Spinal cord (tissue), 10 donors: ENCODE measurements at places on chromosomes 12 and 14.

DNA sequence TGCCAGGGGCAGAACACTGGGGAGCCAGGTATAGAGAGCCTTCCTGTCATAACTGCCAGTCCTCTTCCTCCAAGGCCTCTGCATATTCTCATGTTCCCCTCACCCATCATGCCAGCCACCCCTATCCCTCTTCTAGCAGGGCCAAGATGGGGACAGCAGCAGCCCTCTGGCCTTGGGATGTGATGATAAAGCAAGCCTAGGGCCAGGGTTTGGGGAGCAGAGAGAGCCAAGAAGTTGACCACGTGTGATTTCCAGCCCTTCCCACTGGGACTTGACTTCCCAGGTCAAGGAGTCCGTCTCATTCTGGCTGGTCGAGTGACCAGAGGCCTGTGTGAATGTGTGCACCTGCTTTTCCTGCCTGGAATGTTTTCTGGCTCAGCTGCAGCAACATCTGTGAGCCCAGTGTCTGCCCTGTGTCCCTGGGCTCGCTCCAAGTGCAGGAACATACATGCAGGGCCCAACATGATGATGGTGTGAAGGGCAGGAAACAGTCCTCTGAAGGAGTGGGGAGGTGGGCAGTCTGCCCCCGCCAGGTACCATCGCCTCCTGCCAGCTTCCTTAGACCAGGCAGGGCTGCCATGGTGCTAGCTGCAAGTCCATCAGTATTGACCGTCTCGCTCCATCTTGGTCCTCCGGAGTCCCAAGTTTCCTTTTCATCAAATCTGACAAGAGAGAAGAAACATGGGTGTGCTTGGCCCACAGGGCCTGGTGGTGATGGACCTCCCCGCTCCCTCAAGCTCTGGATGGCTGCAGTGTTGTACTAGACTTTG, 21.0 kb downstream of the VASH1 start:
- no peak for DNase-seq
- H3K27ac ChIP-seq = no peak overlapping the region

DNA sequence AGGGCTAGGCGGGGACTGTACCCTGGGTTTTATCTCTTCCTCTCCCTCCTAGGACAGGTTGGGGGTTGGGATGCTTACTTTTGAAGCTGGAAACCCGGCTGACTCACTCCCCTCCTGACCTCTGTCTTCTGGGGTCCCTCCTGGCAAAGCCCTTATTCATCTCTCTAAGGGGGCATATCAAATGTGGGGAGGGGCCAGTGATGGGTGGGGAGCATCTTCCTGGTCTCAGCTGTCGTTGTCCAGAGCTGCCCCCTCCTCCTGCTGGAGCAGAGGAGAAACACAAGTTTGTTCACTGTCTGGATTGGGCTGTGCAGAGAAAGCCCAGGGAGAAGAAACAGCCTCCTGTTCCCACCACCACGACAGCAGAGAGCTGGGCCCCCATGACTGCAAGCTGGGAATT, 85.8 kb downstream of the TNFAIP2 start:
- H3K27me3 ChIP-seq = peaks cover 26% of the 10 kb centered on the region
- H3K27ac ChIP-seq = no peak overlapping the region
- DNase-seq = no peak
- H3K36me3 ChIP-seq = no peaks in the 10 kb centered on the region
- H3K4me3 ChIP-seq = no peak overlapping the region

DNA sequence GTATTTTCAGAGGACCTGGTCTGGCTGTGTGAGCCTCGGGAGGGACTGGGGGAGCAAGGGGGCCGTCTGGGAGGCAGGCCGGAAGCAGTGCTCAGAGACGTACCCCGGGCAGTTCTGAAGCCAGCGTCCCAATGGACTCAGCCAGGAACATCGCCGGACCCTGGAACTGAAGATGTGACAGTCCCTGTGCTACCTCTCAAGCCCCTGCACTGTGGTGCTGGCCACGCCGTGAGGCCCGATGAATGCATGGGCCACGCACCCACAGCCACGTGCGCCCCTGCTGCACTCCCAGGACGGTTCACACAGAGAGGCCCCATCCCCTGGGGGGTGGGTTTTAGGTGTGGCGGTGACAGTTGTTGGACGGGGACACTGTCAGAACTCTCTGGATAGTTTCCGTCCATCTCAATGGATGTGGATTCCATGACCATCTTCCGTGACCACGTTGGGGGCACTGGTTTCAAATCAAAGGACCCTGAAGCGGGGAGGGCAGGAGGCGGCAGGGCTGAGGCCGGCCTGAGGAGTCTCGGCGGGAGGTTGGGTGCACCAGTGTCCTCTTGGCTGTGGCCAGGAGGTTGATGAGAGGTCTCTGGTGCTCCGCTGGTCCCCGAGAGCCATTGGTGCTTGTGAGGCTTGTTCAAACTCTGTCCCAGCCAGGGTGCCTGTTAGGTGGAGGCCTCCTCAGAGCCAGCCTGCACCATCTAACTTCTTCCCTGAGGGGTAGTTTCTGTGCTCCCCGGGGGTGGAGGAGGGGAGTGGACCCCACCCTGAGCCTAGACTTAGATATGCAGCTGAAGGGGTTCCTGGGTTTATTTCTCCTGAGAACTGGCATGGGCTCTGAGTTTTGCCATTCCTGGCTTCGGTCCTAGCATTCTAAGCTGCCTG, 36.3 kb upstream of the TSPAN9 start:
- DNase-seq = no peak
- no peaks in the 10 kb centered on the region for H3K36me3 ChIP-seq
- no peaks in the 10 kb centered on the region for H3K27me3 ChIP-seq
- no peak overlapping the region for H3K27ac ChIP-seq
- peaks cover 28% of the 10 kb centered on the region for H3K4me1 ChIP-seq
- no peak overlapping the region for H3K4me3 ChIP-seq

- H3K27me3 ChIP-seq = no peaks in the 10 kb centered on the region
- H3K36me3 ChIP-seq = peaks cover 25% of the 10 kb centered on the region
- peak overlapping the region; percentile 99 for H3K27ac ChIP-seq
- no peak for DNase-seq
Observed at GRCh38 chr12:56725723-56726102, 614 bp upstream of the NACA start.

DNA sequence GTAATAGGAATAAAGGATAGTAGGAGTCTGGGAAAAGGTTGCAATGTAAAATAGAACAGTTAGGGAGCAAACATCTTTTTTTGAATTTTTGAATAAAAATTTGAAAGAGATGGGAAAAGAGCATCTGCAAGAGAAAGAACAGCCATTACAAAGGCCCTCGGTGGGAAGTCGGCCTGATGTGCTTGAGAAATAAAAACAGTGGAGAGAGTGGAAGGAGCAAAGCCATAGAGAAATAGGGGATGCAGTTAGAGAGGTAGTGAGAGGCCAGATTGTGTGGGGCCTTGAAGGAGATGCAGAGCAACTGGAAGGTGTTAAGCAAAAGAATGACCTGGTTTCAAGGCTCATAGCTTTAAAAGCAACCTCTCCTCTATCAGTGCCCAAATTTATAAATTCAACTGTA, 409.8 kb downstream of the RERGL start:
- no peaks in the 10 kb centered on the region for H3K36me3 ChIP-seq
- no peak for DNase-seq
- no peak overlapping the region for H3K4me3 ChIP-seq
- no peaks in the 10 kb centered on the region for H3K4me1 ChIP-seq
- no peak overlapping the region for H3K27ac ChIP-seq

DNA sequence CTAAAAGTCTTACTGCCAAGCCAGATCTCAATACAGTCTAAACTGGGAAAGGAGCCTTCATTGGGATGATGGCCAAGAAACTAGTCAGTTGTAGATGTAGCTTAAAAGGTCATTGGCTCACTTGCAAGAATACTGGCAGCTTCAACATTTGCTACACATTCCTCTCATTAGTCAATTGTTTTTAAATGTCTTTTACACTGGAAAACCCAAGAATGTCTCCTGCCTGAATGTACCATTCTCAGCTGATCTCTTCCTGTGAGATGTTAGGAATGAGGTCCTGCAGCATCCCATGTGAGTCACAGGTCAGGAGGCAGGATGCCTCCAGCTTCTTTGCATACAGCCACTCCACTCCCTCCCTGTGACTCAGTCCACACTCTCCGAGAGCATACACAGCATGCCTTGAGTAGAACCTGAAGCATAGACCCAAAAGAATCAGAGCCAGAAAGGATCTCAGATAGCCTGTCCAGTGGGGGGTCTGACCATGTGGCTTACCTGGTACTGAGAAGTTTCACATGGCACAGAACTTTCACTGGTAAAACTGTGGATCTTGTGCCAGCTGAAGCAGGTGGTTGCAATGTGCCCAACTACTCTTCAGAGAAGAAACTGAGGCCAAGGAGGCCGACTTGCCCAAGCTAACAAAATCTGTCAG, 56.0 kb upstream of the HECTD1 start:
- H3K4me1 ChIP-seq = peaks cover 10% of the 10 kb centered on the region
- peak; percentile 54 for DNase-seq
- H3K36me3 ChIP-seq = no peaks in the 10 kb centered on the region
- no peak overlapping the region for H3K4me3 ChIP-seq
- H3K27ac ChIP-seq = peak overlapping the region; percentile 29
- H3K27me3 ChIP-seq = no peaks in the 10 kb centered on the region

DNA sequence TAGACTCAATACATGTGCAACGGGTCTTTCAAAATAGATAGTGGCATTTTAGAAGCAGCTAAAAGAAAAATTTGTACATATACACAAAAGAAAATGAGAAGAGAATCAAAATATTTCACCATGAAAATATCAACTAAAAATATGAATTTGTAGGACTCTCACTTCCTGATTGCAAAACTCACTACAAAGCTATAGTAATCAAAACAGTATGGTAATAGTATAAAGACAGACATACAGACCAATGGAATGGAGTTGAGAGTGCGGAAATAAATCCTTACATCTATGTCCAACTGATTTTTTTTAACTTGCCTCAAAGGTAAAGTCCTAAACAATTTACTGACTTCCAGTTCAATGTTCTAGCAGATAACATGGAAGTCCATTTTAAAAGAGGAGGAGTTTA, 13.1 kb downstream of the C2CD5 start:
- DNase-seq = no peak
- peaks cover 24% of the 10 kb centered on the region for H3K36me3 ChIP-seq
- no peak overlapping the region for H3K27ac ChIP-seq
- no peaks in the 10 kb centered on the region for H3K27me3 ChIP-seq
- H3K4me1 ChIP-seq = no peaks in the 10 kb centered on the region

DNA sequence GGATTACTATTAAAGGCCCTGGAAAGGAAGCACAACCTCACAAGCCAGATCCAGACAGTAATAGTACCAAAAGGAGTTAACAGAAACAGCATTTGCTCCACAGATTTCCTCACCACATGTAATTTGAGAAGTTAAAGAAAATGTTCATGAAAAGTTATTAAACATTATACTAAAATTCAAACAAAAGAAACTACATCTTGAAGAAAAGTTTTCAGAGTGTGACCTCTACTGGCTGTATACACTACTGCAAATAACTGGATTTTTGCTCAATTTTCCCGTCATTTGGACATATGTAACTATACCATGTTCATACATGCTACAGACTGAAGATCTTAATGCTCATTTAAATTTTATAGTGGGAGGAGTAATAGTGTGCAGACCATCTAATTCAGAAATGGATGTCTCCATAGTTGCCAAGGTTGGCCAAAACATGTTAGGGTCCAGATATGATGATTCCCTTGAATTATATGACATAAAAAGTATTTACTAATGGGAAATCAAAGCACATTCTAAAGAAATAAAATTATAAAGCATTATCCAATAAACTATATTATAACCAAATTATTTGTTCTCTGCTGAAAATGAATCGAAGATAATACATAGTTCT, 5.6 kb downstream of the KRR1 start:
- no peaks in the 10 kb centered on the region for H3K4me1 ChIP-seq
- H3K36me3 ChIP-seq = no peaks in the 10 kb centered on the region
- no peak overlapping the region for H3K4me3 ChIP-seq

- H3K36me3 ChIP-seq = peaks cover 55% of the 10 kb centered on the region
- H3K27me3 ChIP-seq = no peaks in the 10 kb centered on the region
- peaks cover 48% of the 10 kb centered on the region for H3K4me1 ChIP-seq
- H3K27ac ChIP-seq = no peak overlapping the region
- H3K4me3 ChIP-seq = no peak overlapping the region
Observed at GRCh38 chr12:52045794-52046199, 5.4 kb upstream of the NR4A1 start.

DNA sequence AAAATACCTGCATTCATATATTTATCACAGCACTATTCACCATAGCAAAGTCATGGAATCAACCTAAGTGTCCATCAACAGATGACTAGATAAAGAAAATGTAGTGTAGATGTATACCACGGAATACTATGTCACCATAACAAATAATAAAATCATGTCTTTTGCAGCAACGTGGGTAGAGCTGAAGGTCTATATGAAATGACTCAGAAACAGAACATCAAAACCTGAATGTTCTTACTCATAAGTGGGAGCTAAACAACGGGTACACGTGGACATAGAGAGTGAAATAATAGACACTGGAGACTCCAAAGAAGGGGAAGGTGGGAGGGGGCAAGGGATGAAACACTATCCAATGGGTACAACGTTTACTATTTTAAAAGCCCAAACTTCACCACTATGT, 37.9 kb downstream of the SLC38A1 start:
- no peak for DNase-seq
- H3K4me3 ChIP-seq = no peak overlapping the region
- no peaks in the 10 kb centered on the region for H3K36me3 ChIP-seq
- no peak overlapping the region for H3K27ac ChIP-seq
- no peaks in the 10 kb centered on the region for H3K27me3 ChIP-seq
- no peaks in the 10 kb centered on the region for H3K4me1 ChIP-seq

- H3K27me3 ChIP-seq = no peaks in the 10 kb centered on the region
- H3K27ac ChIP-seq = peak overlapping the region; percentile 60
- H3K36me3 ChIP-seq = peaks cover 14% of the 10 kb centered on the region
- peaks cover 30% of the 10 kb centered on the region for H3K4me1 ChIP-seq
- no peak for DNase-seq
- H3K4me3 ChIP-seq = peak overlapping the region; percentile 65
Observed at GRCh38 chr14:73491256-73492042, 716 bp downstream of the RIOX1 start.

DNA sequence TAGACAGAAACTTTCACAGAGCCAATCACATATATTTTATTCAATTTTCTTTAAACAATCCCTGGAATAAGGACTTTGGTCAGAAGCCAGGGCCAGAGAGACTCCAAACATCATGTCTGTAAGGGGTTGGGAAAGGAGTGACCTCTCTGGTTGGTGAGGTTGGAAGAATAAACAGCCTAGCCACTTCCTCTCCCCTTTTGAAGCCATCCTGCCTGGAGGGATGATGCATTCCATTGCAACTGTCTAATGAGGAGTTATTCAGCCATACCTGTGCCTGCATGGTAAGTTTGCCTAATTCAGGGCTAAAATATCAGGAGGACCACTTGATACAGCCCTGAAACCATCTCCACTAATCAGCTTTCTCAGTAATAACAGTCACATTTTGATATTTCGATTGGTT, 299.8 kb downstream of the KCNH5 start:
- no peaks in the 10 kb centered on the region for H3K4me1 ChIP-seq
- H3K4me3 ChIP-seq = no peak overlapping the region
- no peak for DNase-seq
- H3K36me3 ChIP-seq = no peaks in the 10 kb centered on the region
